Fibroblast of skin of left quadriceps (primary cell): ENCODE measurements at places on chromosomes 3 and 15.

GRCh38 chr3:128665362-128666021 is 14.9 kb upstream of the RPN1 start:
- DNase-seq: no peak

- no peak for DNase-seq
Measured at GRCh38 chr3:25057379-25057778, 370.7 kb upstream of the RARB start.

DNA sequence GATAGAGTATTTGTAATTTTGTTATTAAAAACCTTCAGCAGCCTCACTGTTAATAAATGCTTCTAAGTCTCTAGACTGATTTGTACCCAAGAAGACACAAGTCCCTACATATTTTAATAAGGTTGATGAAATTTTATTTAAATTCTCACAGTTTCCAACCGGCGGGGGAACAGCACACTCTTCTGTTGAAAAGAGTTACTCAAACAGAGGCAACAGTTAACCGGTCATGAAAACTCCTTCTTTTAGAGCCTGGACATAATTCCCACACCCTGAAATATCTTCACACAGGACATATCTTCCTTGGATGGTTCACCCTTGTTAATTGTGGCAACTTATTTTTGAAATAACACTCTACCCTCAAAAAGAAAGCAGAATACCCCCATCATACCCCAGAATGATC is 278.8 kb downstream of the FOXP1 start:
- DNase-seq: no peak

- DNase-seq: no peak
Measured at GRCh38 chr15:46709460-46710083, 1007.7 kb upstream of the SEMA6D start.

DNA sequence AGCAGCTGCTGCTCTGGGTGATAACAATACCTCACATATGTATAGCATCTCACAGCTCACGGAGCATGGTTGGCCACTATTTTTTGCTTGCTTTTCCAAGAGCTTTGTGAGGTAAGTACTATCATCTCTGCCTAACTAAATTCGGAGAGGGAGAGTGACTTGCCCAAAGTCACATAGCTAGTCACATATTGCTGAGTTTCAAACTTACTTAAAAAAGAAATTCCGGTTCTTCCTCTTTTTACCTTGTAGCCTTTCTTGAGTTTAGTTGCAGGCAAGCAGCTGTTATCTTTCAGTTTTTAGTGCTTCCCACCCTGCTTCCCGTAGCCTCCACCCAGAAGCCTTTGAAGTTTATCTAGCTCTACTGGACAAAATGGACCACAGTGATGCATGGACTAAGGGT is 309.2 kb downstream of the PDCD6IP start:
- no peak for DNase-seq

DNA sequence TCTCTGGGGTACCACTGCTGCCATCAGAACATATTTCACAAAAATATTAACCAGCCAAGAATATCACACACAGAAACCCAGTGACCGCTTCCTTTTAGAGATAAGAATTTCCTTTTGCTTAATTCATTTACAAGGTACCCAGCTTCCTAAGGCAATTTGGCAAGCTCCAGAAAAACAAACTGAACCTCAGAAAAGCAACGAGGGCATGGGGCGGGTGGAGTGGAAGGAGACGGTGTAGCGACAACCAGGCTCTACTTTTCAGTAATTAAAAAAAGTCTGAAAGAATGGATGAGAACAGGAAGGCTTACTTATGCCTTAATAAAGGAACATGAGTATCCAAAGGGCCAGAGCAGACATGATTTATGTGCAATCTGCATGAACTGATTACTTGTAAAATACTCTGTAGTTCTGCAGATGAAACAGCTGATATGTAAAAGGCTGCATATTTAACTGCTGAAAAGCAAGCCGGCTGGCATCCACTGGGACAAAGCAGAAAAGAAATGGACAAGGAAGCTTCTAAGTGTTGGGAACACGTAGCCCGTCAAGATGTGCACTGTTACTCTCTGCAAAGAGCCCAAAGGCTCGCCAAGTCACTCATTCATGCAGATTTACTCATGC is 18.6 kb downstream of the RFTN1 start:
- DNase-seq: no peak

GRCh38 chr3:56974247-56974930 is 86.1 kb upstream of the SPATA12 start:
- no peak for DNase-seq

DNA sequence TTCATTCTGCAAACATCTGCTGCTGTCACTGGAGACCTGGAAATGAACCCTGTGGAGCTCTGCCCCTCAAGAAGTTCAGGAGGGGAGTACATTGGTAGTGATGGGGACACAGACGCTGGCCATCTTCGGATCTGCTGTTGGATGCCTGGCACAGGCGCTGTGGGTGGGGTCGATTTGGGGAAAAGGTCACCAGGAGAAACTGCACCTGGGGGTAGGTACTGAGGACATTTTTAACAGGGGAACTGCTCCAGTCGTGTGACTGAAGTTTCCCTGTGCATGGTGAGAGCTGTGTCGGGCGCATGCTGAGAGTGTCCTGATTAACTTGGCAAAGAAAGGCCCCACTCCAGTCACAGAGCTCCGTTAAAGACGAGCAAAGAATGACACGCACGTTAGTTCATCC is 3.4 kb downstream of the UROC1 start:
- no peak for DNase-seq

DNA sequence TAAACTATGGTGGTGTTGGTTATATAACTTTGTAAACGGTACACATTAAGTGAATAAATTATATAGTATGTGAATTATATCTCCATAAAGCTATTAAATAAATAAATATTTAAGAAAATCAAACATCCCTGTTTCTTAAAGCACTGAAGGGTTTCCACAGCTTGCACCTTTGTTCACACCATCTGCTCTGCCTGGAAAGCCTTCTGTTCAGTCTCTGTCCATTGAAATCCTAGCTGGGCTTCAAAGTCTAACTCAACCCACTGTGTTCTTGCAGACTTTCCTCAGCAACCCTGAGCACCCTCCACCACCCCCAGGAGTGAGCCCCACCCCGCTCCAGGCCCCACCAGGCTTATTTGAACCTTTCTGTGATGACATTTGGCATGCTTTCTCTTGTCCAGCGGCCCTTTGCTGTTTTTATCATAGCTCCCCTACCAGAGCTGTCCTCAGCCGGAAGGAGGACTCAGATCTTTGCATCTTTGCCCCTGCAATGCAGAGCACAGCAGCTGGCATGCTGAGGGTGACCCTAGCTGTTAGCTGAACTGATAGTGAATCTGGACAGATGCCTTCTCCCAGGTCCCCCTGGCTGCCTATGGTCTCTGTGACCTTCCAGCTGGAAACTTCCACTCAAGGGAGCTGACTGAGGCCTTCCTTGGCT is 105.2 kb downstream of the DAPK2 start:
- no peak for DNase-seq

- DNase-seq: no peak
Measured at GRCh38 chr3:110246796-110247376, 824.7 kb upstream of the NECTIN3 start.

GRCh38 chr3:158658889-158659288 is 13.6 kb downstream of the LXN start:
- DNase-seq: no peak

DNA sequence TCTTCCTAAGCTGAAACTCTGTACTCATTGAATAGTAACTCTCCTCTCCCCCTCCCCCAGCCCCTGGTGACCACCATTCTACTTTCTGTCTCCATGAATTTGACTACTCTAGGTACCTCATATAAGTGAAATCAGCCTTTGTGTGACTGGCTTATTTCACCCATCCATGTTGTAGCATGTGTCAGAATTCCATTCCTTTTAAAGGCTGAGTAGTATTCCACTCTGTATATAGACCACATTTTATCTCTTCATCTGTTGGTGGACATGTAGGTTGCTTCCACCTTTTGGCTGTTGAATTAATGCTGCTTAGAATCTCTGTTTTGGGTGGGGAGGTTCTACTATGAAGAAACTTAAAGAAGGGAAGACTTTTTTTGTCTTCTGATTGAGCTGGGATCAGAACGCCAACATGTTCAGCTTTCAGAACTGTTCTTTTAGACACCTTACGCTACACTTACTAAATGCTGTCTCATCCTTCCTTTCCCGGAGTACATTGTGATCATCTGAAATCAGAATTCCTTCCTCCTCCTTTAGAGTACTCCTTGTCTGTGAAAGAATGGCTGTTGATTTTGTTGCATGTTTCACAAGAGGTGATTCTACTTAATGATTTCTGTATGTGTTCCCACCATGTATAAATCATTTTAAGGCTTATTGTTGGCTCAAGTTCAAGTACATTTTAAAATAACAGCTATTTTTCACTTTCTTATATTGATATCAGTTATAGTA is 50.3 kb downstream of the MRPS25 start:
- no peak for DNase-seq

- no peak for DNase-seq
Measured at GRCh38 chr3:45795882-45796765, at the start of gene SLC6A20. Gene SLC6A20, minus strand, starts transcription at chr3:45796536. Its CDS starts 117 bp downstream, at chr3:45796419.

GRCh38 chr15:42069025-42069424 is 25.3 kb downstream of the PLA2G4D start:
- no peak for DNase-seq

- no peak for DNase-seq
Measured at GRCh38 chr3:149640976-149641728, 16.7 kb downstream of the WWTR1 start.

DNA sequence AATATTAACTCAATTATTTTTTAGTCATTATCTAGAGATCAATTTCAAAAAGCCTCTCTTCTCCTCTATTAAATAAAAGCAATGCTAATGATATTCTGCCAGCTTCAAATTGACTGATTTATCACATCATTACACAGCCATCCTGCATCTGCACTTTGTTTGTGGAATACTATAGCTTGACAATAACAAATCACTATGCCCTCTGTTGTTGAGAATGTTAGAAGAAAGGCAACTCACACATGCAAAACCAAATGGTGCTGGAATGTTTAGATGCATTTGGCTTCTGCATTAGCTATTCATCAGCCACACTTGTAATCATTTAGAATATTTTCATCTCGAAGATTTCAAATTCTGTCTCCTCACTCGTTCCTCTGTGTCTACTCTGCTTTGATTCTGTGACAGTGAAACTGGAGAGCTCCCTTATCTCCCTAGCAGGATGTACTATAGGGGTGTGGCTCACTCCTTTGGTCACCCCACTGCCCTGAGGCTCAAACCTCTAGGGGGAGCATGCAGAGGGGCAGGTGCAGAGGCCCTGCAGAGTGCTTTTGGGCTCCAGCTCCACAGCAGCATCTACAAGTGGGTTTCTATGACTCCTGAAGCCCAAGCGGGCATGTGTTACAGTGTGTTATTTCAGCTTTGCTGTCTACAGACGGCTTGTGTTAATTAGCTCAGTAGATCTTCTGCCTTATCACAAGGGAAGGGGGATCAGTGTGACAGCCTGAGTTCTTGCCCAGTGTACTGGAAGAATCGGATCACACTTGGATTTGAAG is 454.1 kb upstream of the BCHE start:
- no peak for DNase-seq

- peak; percentile 26 for DNase-seq
Measured at GRCh38 chr15:88312941-88313579, 56.5 kb upstream of the NTRK3 start.

GRCh38 chr15:98823012-98823458 is 174.7 kb downstream of the IGF1R start:
- DNase-seq: peak; percentile 65

DNA sequence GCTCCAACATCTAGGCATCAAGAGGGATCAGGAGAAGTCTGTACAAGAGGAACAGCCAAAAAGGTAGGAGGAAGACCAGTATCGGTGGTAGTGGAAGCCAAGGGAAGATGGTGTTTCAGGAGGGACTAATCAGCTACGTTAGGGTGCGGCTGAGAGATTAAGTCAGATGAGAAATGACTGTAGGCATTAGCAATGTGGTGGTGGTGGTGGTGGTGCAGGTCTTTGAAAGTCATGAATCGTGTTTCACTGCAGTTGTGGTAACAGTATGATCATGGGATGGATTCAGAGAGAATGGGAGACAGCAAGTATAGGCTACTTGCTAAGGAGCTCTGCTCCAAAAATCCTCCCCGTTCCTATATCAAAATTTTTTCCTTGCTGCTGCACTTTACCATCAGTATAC is 35.5 kb downstream of the ASTE1 start:
- DNase-seq: no peak

- no peak for DNase-seq
Measured at GRCh38 chr3:159823780-159824179, 164.9 kb upstream of the IL12A start.

GRCh38 chr3:164806188-164806587 is 272.1 kb downstream of the SI start:
- DNase-seq: no peak

GRCh38 chr3:133448478-133449122 is 48.7 kb downstream of the BFSP2 start:
- DNase-seq: no peak

DNA sequence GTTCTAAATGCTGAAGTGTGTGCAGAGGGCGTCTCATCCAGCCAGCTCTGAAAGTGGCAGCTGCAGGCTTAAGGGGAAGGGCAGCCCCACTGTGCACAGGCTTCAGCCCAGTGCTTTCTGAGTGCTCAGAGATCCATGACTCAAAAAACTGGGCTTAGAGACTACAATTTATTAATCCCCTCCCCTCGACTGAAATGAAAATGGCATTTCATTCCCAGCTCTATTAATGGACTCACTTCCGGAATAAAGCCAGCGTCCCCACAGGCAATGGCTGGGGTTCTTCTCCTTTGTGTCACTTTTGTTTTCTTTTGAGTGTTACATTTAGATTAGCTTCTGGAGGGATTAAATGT is 55.5 kb upstream of the PLXNA1 start:
- DNase-seq: no peak

GRCh38 chr3:29605845-29606244 is 325.0 kb downstream of the RBMS3 start:
- no peak for DNase-seq

DNA sequence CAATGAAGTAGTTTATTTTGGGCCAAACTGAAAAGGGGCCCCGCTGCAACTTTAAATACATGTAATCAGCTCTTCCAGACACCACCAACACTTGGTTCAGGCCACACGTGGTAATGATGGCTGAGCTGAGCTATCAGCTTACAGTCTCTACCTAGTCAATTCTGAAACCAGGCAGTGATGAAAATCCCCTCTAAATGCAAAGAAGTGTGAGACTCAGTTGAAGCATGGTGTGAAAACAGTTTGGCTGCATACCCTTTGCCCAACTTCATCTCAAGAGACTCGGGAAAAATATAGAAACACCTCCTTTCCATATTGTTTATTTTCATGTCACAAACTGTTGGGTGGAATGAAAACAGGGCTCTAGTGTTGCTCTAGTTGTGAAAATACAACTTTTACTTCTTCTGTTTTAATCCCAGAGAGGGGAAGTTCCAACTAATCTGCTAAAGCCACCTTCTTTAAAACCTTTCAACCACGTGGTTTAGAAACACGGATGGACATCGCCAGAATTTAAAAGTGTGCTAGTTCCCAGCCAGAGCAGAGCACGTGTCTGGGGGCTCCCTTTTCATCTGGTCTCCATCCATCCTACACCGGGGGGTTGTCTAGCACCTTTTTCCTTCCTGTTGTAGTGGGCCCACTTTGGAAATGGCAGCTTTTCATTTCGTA is 229.1 kb downstream of the EPHB1 start:
- DNase-seq: no peak

- no peak for DNase-seq
Measured at GRCh38 chr15:90046911-90047392, 45.8 kb downstream of the ZNF710 start.
